IPS DF 6.9 (cell line): ENCODE measurements at places on chromosomes 7 and 10.

- no peaks in the 10 kb centered on the region for H3K4me1 ChIP-seq
- no peak overlapping the region for H3K4me3 ChIP-seq
- no peaks in the 10 kb centered on the region for H3K27me3 ChIP-seq
- no peaks in the 10 kb centered on the region for H3K36me3 ChIP-seq
- H3K27ac ChIP-seq: no peak overlapping the region
Measured at GRCh38 chr7:100003711-100004661, 11.4 kb upstream of the ZKSCAN1 start.

- H3K4me3 ChIP-seq: no peak overlapping the region
- H3K27me3 ChIP-seq: no peaks in the 10 kb centered on the region
- H3K27ac ChIP-seq: no peak overlapping the region
- DNase-seq: no peak
- H3K36me3 ChIP-seq: no peaks in the 10 kb centered on the region
- no peaks in the 10 kb centered on the region for H3K4me1 ChIP-seq
Measured at GRCh38 chr10:128518000-128518399, 391.8 kb upstream of the MKI67 start.

- H3K36me3 ChIP-seq: no peaks in the 10 kb centered on the region
- H3K27me3 ChIP-seq: no peaks in the 10 kb centered on the region
- no peak for DNase-seq
- no peak overlapping the region for H3K4me3 ChIP-seq
Measured at GRCh38 chr7:114657279-114657678, 242.7 kb downstream of the FOXP2 start.

GRCh38 chr10:60570272-60570865 lies 180.7 kb upstream of the ANK3 start:
- H3K36me3 ChIP-seq: no peaks in the 10 kb centered on the region
- peaks cover 9% of the 10 kb centered on the region; the same call in 1 of the 2 replicates for H3K4me1 ChIP-seq

GRCh38 chr7:76108540-76109233 lies 60.8 kb downstream of the MDH2 start:
- no peaks in the 10 kb centered on the region for H3K36me3 ChIP-seq
- no peaks in the 10 kb centered on the region for H3K27me3 ChIP-seq
- DNase-seq: no peak
- no peaks in the 10 kb centered on the region for H3K4me1 ChIP-seq
- no peak overlapping the region for H3K4me3 ChIP-seq

GRCh38 chr7:135901585-135902540 lies 75.3 kb downstream of the MTPN start:
- H3K36me3 ChIP-seq: no peaks in the 10 kb centered on the region
- 0 out of 2 replicates have a peak, but pooled peaks cover 2% of the 10 kb centered on the region for H3K4me1 ChIP-seq
- H3K4me3 ChIP-seq: no peak overlapping the region

DNA sequence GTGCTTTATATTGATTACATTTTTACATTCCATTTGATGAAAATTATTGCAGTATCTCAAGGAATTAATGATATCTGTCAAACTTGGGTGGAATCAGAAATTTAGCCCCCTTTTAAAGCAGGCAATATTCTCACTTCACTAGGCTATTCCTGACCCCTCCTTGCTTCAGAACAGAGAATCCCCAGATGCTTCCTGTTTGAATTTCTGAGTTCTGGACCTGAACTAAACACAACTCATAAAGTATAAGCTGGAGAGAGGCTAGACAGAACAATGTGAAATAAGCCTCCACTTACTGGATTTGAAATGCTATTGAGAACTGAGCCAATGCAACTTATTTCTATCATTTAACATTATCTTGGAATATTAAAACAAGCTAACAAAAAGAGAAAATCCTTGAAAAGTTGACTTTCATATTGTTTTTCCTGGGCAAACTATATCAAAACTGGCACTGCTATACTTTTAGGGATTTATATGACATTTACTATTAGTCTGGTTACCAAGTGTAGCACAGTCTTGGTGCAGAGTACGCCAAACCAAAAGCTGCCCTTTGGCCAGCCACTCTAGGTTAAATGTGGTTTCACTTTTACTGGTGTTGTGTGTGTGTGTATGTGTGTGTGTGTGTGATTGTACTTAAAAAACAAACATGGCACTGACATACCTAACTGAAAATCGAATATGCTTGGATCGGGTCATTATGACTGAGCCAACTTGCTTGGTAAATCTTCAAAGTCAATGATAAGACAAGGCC lies 19.0 kb upstream of the AGMO start:
- no peak overlapping the region for H3K4me3 ChIP-seq
- DNase-seq: no peak
- H3K27me3 ChIP-seq: no peaks in the 10 kb centered on the region

DNA sequence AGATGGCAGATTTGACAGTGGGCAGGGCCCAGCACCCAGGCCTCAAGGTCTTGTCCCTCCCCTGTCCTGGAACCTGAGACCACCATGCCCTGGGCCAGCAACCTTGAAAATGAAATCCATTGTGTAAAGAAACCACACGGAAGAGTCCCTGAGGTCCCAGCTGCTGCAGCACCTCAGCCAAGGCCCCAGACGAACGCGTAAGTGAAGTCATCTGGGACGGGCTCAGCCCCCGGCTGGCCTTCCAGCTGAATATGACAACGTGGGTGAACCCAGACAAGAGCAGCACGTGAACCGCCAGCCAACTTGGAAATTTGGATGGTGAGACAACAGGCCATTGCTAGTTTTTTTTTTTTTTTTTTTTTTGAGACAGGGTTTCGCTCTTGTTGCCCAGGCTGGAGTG lies 70.3 kb downstream of the CYTH3 start:
- no peaks in the 10 kb centered on the region for H3K36me3 ChIP-seq
- no peak for DNase-seq
- no peak overlapping the region for H3K27ac ChIP-seq

DNA sequence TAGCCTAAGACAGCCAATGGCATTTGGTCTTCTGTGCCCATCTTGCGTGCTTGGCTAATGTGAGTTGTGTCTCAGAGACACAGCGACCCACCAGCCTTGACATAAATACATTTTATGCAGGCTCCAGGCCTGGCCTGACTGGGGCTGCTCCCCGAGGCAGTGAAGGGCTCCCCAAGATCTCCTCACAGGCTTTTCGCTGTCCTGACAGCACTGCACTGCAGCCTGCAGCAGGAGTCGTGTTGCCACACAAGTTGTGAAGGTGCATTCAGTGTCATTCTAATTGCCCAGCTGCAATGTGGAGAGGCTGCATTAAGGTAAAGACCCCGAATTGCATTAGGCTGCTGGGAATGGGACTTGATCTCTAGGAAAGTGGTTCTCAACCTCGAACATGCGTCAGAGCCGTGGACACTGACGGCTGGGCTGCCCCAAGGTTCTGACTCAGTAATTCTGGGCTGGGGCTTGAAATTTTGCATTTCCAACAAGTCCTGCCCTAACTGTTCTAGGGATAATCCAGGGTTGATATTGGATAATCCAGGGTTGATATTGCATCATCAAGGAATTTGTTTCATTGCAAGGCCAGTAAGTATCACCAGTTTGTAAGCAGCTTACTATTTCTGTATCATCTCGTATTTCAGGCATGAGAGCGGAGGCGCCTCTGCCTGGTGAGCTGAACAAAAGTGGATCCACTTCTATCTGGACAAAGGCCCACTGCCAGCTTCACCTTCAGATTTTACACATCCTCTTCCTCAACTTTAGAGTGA lies 108.7 kb upstream of the INSIG1 start:
- no peaks in the 10 kb centered on the region for H3K4me1 ChIP-seq
- H3K27ac ChIP-seq: no peak overlapping the region
- H3K4me3 ChIP-seq: no peak overlapping the region
- no peaks in the 10 kb centered on the region; the same call in 1 of the 2 replicates for H3K36me3 ChIP-seq

- H3K27ac ChIP-seq: no peak overlapping the region
- H3K36me3 ChIP-seq: no peaks in the 10 kb centered on the region
- no peak for DNase-seq
- no peaks in the 10 kb centered on the region; the same call in 1 of the 2 replicates for H3K4me1 ChIP-seq
- no peaks in the 10 kb centered on the region for H3K27me3 ChIP-seq
Measured at GRCh38 chr10:132605390-132605789, 67.8 kb downstream of the INPP5A start.

DNA sequence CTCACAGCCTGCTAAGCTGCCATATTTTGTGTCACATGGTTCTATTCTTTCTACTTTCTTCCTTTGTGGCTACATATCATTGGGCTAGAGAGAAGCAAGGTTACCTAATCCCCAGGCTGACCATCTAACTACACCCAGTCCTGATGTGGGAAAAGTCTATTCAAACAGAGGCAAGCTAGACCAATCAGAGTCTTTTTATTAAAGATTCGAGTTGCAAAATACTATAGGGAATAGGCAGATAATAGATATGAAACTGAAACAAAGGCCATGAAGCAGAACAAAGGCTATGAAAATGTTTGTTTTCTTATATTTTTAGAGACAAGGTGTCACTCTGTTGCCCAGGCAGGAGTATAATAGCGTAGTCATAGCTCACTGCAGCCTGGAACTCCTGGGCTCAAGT lies 36.7 kb downstream of the MTERF1 start:
- H3K4me3 ChIP-seq: no peak overlapping the region
- DNase-seq: no peak
- H3K36me3 ChIP-seq: no peaks in the 10 kb centered on the region
- H3K27ac ChIP-seq: no peak overlapping the region
- H3K4me1 ChIP-seq: 0 out of 2 replicates have a peak, but pooled peaks cover 1% of the 10 kb centered on the region

- H3K27me3 ChIP-seq: peaks cover 42% of the 10 kb centered on the region
- no peaks in the 10 kb centered on the region for H3K36me3 ChIP-seq
- H3K4me1 ChIP-seq: no peaks in the 10 kb centered on the region
- DNase-seq: no peak
- no peak overlapping the region for H3K27ac ChIP-seq
Measured at GRCh38 chr7:69599286-69599954, 1.1 kb downstream of the AUTS2 start.

GRCh38 chr10:122249303-122249850 lies 21.7 kb upstream of the BTBD16 start:
- no peak for DNase-seq
- no peak overlapping the region for H3K27ac ChIP-seq
- no peaks in the 10 kb centered on the region for H3K4me1 ChIP-seq
- no peak overlapping the region for H3K4me3 ChIP-seq

GRCh38 chr7:157712666-157713235 lies 375.9 kb downstream of the DNAJB6 start:
- H3K27me3 ChIP-seq: no peaks in the 10 kb centered on the region
- no peak overlapping the region for H3K27ac ChIP-seq
- no peaks in the 10 kb centered on the region; the same call in 1 of the 2 replicates for H3K36me3 ChIP-seq
- no peaks in the 10 kb centered on the region for H3K4me1 ChIP-seq

DNA sequence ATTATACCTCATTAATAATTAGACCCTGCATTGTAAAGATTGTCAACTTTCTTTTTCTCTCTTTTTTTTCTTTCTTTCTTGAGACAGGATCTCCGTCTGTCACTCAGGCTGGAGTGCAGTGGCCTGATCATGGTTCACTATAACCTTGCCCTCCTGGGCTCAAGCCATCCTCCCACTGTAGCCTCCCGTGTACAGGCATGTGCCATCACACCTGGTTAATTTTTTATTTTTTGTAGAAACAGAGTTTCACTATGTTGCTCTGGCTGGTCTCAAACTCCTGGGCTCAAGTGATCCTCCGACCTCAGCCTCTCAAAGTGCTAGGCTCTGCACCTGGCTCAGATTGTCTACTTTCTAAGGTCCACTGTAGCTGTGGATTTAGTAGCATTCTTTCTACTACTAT lies 50.7 kb downstream of the MDFIC start:
- H3K4me3 ChIP-seq: no peak overlapping the region
- no peak for DNase-seq
- H3K27me3 ChIP-seq: no peaks in the 10 kb centered on the region

- H3K4me1 ChIP-seq: no peaks in the 10 kb centered on the region
- H3K4me3 ChIP-seq: no peak overlapping the region
- no peak for DNase-seq
- no peak overlapping the region for H3K27ac ChIP-seq
- H3K27me3 ChIP-seq: no peaks in the 10 kb centered on the region; the same call in 1 of the 2 replicates
Measured at GRCh38 chr7:33754933-33755928, 150.1 kb upstream of the BMPER start.

DNA sequence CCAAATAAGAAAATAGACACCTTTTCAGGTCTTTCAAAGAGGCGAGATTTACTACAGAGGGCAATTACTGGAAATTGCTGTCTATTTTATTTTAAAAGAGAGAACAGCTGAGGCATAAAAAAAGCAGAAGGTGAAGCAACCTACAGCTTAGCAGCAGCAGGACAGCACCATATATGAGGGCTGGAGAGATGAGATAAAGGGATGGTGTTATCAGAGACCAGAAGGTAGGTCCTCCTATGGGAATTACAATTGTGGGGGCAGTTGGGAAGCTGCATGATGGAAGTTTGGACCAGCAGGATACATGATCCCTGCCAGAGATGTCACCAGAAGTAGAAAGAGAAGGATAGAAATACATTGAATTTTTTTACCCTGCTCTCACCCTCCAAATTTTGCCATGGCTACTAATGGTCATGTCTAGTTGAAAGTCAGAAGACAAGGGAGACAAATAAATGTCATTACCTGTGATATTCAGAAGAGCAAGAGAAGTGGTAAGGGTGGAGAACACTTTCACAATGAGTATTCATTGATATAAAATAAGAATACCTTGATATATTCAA lies 77.2 kb upstream of the CALCR start:
- DNase-seq: no peak
- H3K27ac ChIP-seq: no peak overlapping the region
- H3K4me1 ChIP-seq: no peaks in the 10 kb centered on the region
- H3K27me3 ChIP-seq: no peaks in the 10 kb centered on the region
- no peaks in the 10 kb centered on the region for H3K36me3 ChIP-seq

GRCh38 chr7:83271212-83272099 lies 108.8 kb upstream of the PCLO start:
- H3K27me3 ChIP-seq: no peaks in the 10 kb centered on the region
- no peaks in the 10 kb centered on the region for H3K36me3 ChIP-seq
- H3K4me1 ChIP-seq: no peaks in the 10 kb centered on the region
- no peak overlapping the region for H3K4me3 ChIP-seq

GRCh38 chr7:78176171-78176570 lies 377.6 kb downstream of the PHTF2 start:
- H3K27me3 ChIP-seq: no peaks in the 10 kb centered on the region
- no peak overlapping the region for H3K27ac ChIP-seq
- H3K4me3 ChIP-seq: no peak overlapping the region
- H3K36me3 ChIP-seq: no peaks in the 10 kb centered on the region

GRCh38 chr7:139603282-139603681 lies 79.8 kb downstream of the CLEC2L start:
- H3K36me3 ChIP-seq: no peaks in the 10 kb centered on the region
- H3K4me1 ChIP-seq: no peaks in the 10 kb centered on the region
- H3K4me3 ChIP-seq: no peak overlapping the region
- no peaks in the 10 kb centered on the region for H3K27me3 ChIP-seq
- no peak overlapping the region for H3K27ac ChIP-seq
- DNase-seq: no peak

GRCh38 chr7:95601316-95601715 lies 5.0 kb upstream of the PDK4 start:
- no peak overlapping the region for H3K27ac ChIP-seq
- H3K36me3 ChIP-seq: no peaks in the 10 kb centered on the region
- no peaks in the 10 kb centered on the region for H3K4me1 ChIP-seq
- no peak overlapping the region for H3K4me3 ChIP-seq
- no peaks in the 10 kb centered on the region for H3K27me3 ChIP-seq

GRCh38 chr7:88789480-88790064 lies 6.0 kb downstream of the TEX47 start:
- no peak overlapping the region for H3K4me3 ChIP-seq
- no peaks in the 10 kb centered on the region for H3K27me3 ChIP-seq
- H3K4me1 ChIP-seq: no peaks in the 10 kb centered on the region
